Left renal cortex interstitium (tissue), 4 donors: ENCODE measurements at places on chromosomes 12 and 14. TPM values are rescaled to one million over a fixed set of nuclear protein-coding genes. Genes with fewer than 3 reads are reported as not detected.

Gene CAPS2
- 7.7 TPM for polyA plus RNA-seq

GRCh38 chr12:126358806-126359205, 1293.6 kb downstream of the AACS start:
- DNase-seq: no peak

- no peak for DNase-seq
Observed at GRCh38 chr14:64654901-64655300, 49.3 kb upstream of the PLEKHG3 start.

DNA sequence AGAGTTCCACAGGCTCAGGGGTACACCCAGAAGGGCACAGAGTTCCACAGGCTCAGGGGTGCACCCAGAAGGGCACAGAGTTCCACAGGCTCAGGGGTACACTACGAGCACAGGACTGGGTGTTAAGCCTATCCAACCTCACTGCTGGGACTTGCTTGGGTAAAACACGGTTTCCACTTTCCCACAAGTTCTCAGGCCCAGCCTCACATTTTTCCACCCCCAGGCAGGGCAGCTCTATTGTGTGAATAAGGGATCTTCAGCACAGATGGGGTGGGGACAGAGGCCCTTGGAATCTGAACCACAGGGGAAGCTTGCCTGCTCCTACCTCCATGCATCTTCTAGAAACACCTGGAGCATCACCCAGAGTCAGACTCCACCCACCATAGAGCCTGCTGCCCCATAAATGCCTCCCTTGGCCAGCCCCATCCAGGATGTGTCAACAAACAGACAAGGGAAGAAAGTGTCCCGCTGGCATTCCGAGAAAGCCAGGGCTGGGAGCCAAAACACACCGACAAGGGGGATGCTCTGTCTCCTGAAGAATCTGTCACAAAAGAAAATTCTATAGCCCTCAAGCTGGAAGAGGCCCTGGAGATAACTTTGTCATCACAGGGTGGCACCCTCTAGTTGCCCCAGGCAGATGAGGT, 4.8 kb downstream of the CRACR2A start:
- no peak for DNase-seq

Gene FOXA1
- polyA plus RNA-seq: 5.4 TPM

Gene SOS2
- 34.7 TPM for polyA plus RNA-seq

Gene MUCL1
- not detected for polyA plus RNA-seq
